ENCODE measurements at places on chromosomes 1 and 21.

DNA sequence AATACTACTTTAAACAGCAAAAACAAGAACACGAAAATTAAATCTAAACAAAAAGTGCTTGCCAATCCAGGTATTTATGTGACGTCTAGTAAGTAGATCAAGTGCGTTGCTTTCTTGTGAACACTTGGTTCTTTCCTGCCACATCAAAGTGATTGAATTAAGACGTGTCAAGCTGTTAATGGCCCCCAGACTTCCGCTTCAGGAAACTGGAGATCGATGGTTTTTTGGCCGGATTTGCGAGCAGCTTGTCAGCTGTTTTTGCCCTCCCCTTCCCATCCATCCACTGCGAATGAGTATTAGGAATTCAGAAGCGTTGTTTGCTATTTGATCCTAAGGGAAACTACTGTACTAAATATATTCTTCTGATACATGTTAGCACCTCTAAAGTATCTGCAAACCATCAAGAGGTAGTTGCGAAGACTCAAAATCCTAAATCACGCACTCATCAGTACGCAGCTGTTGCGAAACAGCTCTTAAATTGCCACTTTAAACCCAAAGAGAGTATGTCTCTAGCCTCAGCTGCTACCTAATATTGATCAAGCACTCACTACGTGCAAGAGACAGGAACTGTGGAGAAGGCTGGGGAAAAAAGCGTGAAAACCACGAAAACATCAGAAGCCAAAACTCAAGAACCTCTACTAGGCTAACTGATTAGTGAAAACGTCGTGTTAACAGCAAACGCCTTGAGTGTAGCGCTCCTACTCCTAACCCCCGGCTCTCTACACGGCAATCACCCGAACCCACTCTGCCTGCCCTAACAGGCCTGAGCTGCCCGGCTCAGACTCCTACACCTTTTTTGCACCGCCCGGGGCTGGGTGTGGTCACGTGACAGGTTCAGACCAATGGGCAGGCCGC lies 473 bp upstream of the BRDT start:
- no peak for DNase-seq

GRCh38 chr1:44016890-44017400 lies 14.3 kb downstream of the SLC6A9 start:
- DNase-seq, result no peak

- no peak for DNase-seq
These were observed 18.0 kb upstream of the VSIG8 start for GRCh38 chr1:159880430-159880829.

- no peak for DNase-seq
These were observed 24.0 kb downstream of the NPHP4 start for GRCh38 chr1:5968161-5968736.

DNA sequence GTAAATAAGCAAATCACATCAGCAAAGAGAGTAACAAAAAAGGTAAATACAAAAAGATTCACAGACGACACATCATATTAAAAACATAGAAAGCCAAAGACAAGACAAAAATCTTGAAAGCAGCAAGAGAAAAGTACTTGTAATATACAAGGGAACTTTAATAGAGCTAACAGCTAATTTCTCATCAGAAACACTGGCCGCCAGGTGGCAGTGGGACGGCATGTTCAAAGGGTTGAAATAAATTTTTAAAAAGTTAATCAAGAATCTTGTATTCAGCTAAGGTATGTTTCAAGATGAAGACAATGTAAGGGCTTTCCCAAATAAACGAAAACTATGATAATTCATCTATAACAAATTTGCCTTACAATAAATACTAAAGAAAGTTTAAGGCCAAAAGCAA lies 358.1 kb downstream of the LRRIQ3 start:
- DNase-seq, result no peak

- no peak for DNase-seq
These were observed 203.1 kb downstream of the NFIA start for GRCh38 chr1:61285371-61285885.

GRCh38 chr1:214361636-214362035 lies 80.7 kb downstream of the SMYD2 start:
- no peak for DNase-seq

DNA sequence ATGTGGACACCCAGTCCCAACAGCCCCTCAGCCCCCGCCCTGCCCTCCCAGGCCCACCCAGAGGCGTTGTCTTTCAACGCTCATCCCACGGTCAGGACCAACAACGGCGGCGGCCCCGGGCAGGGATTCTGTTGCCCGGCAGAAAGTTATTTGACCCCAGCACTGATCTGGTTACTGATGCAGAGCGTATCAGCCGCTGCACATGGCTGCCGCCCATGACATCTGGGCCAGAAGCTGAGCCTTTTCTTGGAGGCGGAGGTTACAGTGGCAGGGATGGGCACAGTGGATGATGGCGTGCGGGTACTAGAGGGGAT lies 127.1 kb upstream of the ARHGEF16 start:
- DNase-seq, result no peak

- no peak for DNase-seq
These were observed 16.9 kb downstream of the NPHP4 start for GRCh38 chr1:5975133-5975880.

DNA sequence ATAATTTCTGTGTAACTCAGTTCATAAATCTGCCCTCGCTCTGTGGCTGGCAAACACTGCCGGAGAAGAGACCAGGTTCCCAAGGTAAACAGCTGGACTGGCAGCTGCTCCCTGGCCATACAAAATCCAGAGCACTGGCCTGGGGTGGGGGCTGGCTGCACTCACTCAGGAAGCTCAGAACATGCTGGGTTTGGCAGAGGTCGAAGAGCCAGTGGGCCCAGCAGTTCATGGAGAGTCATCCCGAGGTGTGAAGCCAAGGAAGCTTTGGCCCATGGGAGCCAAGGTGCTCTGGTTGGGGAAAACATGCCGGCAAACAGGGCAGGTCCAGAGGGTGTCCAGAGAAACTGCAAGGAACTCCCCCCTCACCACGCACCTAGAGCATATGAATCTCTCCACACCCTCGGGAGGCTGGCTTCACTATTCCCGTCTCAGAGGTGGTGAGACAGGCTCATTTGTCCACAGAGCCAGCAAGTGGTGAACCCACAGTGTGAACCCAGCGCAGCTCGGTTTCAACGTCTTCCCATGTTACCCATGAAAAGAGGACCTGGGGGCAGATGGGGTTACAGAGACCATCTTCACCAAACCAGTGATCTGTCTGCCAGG lies 102.4 kb downstream of the DMRTB1 start:
- no peak for DNase-seq

DNA sequence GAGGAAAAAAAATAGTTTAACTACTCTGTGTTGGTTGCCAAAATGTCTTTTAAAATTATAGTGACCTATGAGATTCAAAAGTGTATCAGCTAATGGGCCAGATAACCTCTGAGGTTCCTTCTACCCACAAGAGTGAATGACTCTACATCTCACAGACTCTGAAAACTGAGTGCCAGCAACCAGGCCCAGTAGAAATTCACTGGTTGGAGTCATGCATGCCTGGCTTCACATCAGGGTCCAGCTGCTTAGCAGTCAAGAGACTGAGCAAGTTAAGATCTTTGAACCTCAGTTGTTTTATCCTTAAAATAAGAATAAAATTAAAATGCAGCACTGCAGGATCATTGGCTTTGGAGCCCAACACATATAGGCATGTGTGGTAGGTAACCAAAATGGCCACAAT lies 342.6 kb upstream of the NFIA start:
- no peak for DNase-seq

GRCh38 chr1:232566093-232566492 lies 63.8 kb downstream of the SIPA1L2 start:
- no peak for DNase-seq

DNA sequence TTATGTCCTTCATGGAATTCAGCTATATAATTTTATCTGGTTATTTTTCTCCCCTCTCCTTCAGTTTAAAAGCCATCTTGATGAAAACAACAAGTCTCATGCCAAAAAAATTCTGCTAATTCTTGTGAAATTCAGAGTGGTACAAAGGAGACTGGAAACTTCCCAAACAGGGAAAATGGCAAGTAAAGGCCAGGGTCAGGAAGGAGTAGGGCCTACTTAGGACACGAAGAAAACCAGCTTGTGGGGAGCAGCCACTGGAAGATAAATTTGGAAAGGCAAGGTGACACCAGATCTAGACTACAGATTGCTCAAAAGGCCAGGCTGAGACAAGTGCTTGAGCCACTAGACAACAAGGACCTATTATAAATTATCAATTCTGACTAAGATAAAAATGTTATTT lies 6.4 kb downstream of the TSTD1 start:
- no peak for DNase-seq

DNA sequence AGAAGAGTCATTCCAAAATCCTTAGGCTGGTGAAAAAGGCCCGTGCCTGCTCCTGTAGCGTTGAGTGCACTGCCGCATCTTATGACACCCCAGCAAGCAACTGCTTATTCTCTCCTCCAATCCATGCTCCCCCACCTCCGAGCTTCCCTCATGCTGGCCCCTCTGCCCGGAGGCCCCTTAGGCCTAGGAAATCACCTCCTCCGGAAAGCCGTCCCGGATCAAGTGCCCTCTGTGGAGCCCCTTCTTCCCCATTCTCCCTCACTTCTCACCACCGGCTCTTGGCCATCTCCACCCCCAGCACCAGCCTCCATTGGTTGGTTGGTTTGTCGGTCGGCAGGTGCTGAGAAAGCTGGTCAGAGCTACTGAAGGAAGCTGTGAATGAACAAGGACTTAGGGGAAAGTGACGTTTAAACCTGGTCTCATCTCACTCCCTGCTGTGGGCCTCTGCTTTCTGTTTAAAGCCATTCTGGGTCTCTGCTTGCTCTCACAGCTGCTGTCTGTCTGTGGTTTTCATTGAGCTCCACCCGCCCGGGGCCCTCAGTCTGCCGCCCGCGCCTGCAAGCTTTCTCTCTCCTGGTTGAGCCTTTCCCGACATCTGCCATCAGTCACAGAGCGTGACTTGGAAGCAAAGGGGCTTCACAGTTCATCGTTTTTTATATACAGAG lies 122.2 kb downstream of the KCNN3 start:
- DNase-seq, result no peak

GRCh38 chr1:27522432-27523336 lies 32.7 kb upstream of the WASF2 start:
- no peak for DNase-seq

GRCh38 chr1:109498161-109498801 lies 4.4 kb downstream of the CYB561D1 start:
- no peak for DNase-seq

- no peak for DNase-seq
These were observed 4.4 kb upstream of the TNFRSF25 start for GRCh38 chr1:6470132-6471085.

DNA sequence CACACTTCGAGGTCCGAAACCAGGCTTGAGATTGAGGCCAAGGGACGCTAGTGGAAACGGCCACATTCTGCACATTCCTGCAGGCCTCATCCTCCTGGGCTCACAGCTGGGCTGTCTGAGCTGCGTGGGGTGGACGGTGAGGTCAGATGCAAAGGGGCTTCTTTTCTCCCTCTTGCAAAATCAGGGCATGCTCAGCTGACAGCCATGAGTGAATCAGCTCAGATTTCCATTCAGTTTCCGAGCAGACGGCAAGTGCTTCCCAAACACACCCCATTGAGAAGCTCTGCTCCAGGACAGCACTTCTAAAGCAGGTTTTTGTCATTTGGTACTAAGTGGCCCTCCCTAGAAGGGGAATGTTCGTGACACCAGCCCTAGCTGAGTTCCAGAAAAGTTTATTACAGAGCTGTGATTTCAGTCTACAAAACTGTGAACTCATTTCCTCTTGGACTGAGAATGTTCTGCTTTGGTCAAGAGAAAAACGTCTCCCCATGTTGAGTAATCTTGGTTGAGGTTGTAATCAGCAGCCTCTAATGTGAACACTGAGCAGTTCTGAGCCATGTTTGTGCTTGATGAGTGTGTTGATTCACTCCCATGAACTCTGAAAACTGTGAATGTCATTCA lies 10.0 kb downstream of the PDPN start:
- DNase-seq, result peak; percentile 45

DNA sequence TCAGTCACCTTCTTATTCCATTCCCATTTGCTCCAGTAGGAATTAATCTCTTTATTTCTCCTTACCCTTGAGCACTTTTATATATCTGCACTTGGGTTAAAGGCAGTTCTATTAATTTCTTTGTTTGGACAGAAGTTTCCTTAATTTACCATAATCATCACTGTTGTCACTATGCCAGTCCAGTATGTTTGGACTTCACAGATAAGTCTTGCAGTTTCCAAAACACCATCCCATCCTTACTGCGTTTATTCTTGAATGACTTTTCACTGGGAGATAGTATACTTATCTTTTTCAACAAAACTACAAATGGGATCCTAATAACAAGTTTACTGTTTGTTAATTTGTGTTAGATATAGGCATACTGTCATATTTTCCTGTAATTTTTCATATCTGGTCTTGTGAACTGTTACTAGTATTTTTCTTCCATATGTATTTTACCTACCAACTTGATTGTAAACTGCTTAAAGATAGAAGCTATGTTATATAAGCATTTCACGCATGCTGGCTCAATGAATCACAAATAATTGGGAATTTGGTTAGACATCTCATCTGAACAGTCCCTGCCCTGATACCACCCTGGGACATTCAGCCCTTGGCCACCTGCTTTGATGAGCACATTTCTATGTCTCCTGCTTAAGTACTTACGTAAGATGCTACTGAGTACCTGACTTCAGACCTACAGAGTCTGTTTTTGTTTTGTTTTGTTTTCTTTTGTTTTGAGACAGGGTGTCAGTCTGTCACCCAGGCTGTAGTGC lies 78.2 kb downstream of the OLFML2B start:
- no peak for DNase-seq

GRCh38 chr1:205445646-205445935 lies 10.3 kb downstream of the BLACAT1 start:
- DNase-seq, result no peak

GRCh38 chr1:245418077-245418476 lies 263.3 kb downstream of the KIF26B start:
- no peak for DNase-seq

- DNase-seq, result no peak
These were observed 66.7 kb downstream of the TLR5 start for GRCh38 chr1:223076362-223076761.

DNA sequence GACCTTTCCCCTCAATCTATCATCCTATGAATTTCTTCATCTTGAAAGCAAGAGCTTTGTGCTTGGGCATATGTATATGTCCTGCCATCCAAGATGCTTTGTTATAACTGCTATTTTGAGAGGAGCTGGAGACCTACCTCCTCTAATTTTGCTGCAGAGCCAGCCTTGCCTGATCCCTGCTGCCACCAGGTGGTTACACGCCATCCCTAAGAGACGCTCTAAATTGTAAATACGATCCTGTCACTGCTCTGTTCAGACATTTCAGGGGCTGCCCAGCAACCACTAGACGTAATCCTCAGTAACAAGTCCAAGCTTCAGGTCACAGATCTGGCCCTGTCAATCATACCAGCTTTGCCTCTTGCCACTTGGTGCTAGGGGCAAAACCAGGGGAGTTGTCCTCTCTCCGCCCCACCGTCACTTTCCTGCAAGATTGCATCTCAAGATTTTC lies 32.9 kb downstream of the GPA33 start:
- DNase-seq, result no peak

- DNase-seq, result no peak
These were observed 64.0 kb downstream of the DHRS3 start for GRCh38 chr1:12553963-12554362.
